Esophagus muscularis mucosa (tissue), 4 donors: ENCODE measurements at places on chromosomes 13 and 19. TPM values are rescaled to one million over a fixed set of nuclear protein-coding genes. Genes with fewer than 3 reads are reported as not detected.
A peak's percentile ranks its signal among the peaks of the same experiment; 100 is the strongest.

DNA sequence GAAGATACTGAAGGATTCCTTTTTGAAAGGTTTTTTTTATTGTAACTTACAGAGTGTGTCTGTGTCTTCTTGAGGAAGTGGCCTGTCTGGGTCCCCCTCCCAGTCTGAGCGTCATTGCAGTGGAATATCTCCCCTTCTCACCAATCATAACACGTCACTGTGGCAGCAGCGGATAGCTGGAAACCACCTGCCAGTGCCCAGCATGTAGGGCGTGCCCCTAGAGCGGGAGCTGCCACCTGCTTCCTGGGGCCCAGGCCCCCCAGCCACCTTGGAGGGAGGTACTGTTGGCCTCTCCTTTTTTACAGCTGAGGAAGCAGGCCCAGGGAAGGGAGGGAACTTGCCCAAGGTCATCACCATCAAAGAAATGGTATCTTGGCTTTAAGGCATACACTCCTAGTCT is 4.6 kb upstream of the DNM2 start:
- no peak for DNase-seq

DNA sequence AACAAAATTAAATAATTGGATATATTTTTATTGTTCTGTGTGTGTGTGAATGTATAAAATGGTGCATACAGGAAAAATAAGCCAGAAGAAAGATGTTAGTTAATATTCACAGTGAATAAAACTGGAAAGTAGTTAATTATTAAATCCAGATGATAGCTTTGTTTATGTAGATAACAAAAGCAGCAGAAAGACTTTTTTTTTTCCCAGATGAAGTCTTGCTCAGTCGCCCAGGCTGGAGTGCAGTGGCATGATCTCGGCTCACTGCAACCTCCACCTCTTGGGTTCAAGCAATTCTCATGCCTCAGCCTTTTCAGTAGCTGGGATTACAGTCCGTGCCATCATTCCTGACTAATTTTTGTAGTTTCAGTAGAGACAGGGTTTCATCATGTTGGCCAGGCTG is 140.1 kb downstream of the ZNF486 start:
- no peak for DNase-seq

GRCh38 chr13:112669881-112670499 is 19.8 kb upstream of the ATP11A start:
- no peak for DNase-seq

- no peak for DNase-seq
Observed at GRCh38 chr19:41783612-41784011, 12.8 kb upstream of the CEACAM3 start.

- DNase-seq: no peak
Observed at GRCh38 chr13:34868733-34869132, 73.3 kb upstream of the NBEA start.

DNA sequence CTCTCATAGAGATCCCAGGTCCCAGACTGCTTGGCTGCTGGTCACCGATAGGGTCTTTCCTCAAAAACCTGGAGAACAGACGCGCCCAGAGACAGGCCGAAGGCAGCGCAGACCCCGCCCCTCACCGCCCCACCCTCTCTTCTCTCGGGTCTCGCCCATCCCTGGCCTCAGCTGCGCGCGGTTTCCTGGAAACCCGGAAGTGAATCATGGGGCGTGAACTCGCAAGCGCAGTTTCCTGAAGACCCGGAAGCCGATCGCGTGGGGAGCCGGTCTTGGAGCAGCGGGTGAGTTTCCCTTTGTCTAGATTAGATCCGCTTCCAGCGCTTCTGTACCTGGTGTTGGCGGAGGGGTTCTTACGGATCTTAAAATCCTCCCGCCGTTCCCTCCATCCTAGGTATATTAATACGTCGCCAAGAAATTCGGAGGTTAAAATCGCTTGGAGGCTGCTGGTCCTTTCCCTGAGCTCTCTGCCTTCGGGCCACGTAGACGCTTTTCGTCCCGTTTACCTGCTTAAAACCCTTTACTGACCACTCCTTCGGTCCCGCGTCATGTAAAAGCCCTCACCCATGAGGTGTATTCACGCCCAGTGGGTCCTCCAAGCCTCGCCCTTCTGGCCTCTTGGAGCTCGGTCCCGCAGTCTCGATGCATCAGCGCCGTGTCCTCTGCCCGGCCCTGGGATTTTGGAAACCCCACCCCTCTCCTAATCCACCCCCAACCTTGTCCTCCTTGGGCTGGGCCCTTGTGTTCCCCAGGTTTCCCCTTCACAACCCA is at the start of gene ZNF578:
Gene ZNF578 (plus strand): TSS at position 230 of the 771 bp plus-strand sequence. CDS start 48,293 bp downstream, outside the sequence.
- peak; percentile 93 for DNase-seq

FUT3 gene
- total RNA-seq: not detected
